ENCODE measurements at places on chromosomes 7 and 10. TPM values are rescaled to one million over a fixed set of nuclear protein-coding genes. Genes with fewer than 3 reads are reported as not detected.

DNA sequence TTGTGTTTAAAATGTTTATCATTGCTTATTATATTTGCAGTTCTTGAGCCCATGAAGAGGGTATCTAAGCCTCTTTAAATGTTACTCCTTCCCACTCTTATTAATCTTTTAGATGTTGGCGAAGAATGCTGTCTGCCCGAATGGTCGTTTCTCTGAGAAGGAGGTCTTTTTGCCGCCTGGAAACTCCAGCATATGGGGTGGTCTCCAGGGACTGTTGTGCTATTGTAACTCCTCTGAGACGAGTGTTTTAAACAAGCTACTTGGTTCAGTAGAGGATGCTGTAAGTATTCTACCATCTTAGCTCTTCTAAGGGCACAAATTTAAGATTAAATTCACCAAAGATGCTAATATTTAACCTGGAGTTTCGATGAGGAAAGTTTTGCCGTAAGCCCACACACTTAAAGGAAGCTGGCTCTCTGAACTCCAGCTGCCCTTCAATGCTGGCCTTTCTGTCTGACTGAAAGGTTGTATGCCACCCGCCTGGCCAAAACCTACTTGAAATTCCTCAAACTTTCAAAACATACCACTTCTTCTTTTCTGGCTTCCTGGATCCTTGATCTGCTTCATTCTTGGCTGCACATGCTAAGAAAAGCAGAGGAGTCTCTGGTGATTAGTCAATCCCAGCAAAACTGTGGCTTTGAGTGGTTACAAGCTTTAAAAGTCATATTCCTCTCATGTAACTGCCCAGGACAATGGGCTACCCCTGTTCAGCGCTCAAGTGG is 74.7 kb downstream of the ABCA13 start:
- DNase-seq = no peak

Gene FGFBP3
- total RNA-seq = 2.6 TPM

DNA sequence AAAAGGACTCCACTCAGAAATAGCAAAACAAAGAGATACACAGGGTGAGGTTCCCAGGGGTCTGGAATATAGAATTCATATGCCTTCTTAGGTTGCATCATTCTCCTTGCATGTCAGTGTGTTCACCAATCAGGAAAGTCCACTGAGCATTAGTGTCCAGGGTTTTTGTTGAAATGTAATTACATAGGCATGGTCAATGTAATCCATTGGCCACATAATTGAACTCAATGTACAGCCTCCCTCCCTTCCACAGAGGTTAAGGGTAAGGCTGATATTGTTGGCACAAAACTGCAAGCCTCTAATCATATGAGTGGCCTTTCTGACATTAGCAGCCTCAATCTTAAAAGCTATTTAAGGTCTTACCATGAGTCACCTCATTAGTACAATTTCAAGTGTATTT is 736.1 kb upstream of the VSTM2A start:
- no peak for DNase-seq

- DNase-seq = no peak
These were observed 19.1 kb downstream of the ADAM8 start for GRCh38 chr10:133257489-133258065.

DNA sequence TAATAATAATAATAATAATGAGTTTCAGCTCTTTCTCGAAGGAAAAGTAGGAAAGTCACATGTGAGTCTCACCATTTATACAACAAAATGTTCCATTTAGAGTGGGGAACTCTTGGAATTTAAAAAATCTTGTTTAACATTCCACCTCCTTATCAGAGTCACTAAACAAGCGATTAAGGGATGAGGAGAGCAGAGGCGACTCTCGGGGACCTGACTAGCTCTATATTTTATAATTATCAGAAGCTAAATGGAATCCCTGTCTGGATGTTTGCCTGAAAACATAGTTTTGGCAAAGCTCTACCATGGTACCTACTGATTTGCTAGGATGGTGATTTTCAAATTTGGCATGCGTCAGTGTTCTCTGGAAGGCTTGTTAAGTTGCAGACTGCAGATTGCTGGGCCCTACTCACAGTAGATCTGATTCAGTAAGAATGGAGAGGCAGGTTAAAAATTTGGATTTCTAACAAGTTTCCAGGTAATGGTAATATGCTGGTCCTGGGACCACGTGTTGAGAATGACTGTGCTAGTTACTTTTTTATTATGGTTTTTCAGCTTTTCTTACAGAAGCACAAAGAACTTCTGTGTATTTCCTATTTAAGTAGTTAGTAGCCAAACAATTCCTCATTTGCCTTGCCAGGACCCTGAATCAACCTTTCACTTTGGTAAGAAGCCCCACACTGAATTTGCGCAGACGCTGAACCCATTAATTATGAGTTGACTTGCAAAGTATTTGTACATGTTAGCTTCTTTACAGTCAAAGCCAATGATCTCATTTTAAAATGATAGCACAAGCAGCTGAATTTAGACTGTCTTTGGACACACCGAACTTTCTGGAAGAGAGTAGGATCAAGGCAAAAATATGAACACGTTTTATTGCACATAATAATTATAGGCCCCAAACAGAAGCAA is 39.5 kb downstream of the CPED1 start:
- no peak for DNase-seq

Gene KNDC1
- total RNA-seq = not detected

- DNase-seq = no peak
These were observed 86.4 kb downstream of the ADAM12 start for GRCh38 chr10:126301701-126302475.

DNA sequence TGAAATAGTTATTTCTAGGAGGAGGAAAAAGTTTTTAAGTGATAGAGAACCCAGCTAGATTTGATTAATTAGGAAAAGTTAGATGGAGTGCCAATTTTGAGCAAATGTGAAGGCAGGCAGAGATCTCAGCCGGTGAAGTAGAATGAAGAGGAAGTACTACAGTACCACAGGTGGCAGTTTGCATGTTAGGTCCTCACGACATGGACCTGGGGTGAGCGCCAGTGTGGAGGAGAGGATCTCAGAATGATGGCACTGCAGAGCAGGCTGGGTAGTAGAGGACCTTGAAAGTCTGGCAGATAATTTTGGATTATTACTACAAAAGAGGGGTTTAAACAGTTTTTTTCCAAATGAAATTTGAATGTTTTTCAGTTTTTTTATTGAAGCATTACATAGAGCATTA is 81.1 kb downstream of the GNAI1 start:
- no peak for DNase-seq

Gene PDE1C
- total RNA-seq = not detected

Gene OR2A1
- total RNA-seq = not detected

DNA sequence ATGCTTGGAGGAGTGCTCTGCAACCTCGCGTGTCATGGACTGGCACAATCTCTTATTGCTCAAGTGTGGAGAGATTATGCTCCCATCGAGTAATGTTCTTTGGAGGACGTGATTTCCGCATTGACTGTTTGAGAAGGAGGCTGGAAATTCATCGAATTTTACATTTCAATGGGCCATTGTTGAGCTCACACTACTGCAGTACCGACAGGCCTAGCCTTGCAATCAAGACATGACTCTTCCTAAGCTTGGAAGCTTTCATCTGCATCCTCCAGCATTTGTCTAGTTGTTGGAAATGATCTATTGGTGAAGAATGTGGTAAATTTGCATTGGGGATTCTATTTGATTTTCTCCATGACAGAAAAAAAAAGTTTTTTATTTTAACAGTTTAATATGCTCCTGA is 156.8 kb downstream of the FZD1 start:
- no peak for DNase-seq

Gene CALML5
- total RNA-seq = not detected

GRCh38 chr10:49081547-49082275 is 33.6 kb downstream of the VSTM4 start:
- DNase-seq = no peak

- no peak for DNase-seq
These were observed 65.8 kb downstream of the VIPR2 start for GRCh38 chr7:159078911-159079270.

DNA sequence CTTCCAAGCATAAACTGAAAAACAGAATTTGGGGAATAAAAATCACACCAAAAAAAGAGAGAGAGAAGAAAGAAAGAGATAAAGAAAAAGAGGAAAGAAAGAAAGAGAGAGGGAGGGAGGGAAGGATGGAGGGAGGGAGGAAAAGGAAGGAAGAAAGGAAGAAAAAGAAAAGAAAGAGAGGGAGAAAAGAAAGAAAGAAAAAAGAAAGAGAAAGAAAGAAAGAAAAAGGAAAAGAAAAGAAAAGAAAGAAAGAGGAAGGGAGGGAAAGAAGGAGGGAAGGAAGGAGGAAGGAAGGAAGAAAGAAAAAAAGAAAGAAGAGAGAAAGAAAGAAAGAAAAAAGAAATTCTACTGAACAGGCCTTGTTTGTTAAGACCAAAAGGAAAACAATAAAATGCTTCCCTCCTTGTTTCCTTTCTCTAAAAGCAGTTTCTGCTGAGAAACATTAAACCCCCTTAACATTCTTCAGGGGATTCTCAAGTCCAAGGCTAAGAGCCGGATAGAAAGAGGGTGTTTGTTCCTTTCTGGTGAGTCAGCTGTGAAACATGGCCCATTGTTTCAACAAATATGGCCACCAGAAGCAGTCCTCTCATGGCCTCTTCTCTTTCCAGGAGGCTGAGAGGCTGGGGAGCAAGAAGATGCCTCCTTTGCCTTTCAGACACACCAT is 46.9 kb upstream of the GPAM start:
- DNase-seq = no peak

Gene FAM20C
- 1.7 TPM for total RNA-seq

Gene MYL10
- not detected for total RNA-seq

Gene ZNF518A
- 10.6 TPM for total RNA-seq

Gene SKIDA1
- total RNA-seq = not detected

Gene ZFAND4
- 11.8 TPM for total RNA-seq

Gene LRRC18
- total RNA-seq = not detected

Gene ACSM6
- total RNA-seq = not detected

Gene SCART1
- 1.8 TPM for total RNA-seq

DNA sequence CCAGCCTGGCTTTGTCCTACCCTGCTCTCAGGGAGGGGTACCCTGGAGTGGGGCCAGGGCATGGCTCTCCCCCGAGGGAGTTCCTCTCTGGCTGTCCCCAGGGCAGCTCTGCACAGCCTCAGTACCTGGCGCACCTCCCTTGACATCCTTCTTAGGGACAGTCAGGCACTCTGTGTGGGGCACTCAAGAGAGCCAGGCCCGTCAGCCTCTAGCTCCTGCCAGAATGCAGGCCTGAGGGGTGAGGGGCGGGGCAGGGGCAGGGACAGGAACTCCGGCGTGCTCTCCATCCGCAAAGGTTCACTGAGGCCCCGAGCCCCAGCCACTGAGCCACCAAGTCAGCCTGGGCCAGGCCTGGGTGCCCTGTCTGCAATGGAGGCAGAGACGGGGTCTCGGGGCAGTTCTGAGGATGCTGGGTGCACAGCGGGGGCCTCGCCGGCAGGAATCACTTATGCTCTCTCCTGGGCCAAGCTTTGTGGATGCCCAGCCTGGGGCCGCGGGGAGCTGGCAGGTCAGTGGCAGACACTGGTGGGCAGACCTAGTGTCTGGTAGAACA is 10.1 kb downstream of the LIMK1 start:
- no peak for DNase-seq

Gene CCDC146
- 0.24 TPM for total RNA-seq

Gene ADAP1
- total RNA-seq = 79.6 TPM

- DNase-seq = no peak
These were observed 140.7 kb downstream of the PFKFB3 start for GRCh38 chr10:6343305-6344010.

- DNase-seq = no peak
These were observed 142.4 kb downstream of the ADCY1 start for GRCh38 chr7:45716380-45717203.

Gene BMPR1A
- total RNA-seq = 8.5 TPM

DNA sequence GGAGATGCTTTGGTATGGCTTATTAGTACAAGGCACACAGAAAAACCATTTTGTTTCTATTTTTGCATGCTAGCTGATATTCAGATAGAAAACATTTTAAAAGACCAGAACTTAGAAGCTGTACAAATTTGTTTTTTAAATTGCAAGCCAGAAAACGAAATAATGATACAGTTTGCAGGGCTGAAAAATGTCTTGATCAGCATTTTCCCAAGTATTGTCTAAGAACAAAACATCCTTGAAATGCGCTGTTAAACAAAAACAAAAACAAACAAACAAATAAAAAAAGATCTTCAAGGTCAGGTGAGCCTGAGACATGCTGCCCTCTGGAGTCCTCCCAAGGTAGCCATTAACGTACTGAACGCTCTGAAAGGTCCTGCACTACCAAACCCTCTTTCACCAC is 98.3 kb downstream of the VIM start:
- no peak for DNase-seq

DNA sequence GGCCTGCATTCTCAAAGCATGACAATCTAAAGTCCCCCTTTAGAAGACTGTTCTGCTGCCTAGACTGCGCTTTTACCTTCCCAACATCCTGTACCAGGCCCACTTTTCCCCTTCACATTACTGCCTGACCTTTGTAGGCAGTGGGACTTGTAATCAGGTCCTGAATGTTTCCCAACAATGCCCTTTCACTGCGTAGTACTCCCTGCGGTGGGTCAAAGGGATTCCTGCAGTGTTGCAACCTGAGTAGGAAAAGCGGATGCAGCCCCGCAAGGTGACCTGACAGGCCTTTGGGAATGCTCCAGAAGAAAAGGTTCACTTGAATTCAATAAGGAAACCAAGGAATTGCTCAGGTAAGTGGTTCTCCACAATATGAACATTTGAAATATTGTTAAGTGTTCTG is 4.9 kb upstream of the TCAF1 start:
- no peak for DNase-seq

DNA sequence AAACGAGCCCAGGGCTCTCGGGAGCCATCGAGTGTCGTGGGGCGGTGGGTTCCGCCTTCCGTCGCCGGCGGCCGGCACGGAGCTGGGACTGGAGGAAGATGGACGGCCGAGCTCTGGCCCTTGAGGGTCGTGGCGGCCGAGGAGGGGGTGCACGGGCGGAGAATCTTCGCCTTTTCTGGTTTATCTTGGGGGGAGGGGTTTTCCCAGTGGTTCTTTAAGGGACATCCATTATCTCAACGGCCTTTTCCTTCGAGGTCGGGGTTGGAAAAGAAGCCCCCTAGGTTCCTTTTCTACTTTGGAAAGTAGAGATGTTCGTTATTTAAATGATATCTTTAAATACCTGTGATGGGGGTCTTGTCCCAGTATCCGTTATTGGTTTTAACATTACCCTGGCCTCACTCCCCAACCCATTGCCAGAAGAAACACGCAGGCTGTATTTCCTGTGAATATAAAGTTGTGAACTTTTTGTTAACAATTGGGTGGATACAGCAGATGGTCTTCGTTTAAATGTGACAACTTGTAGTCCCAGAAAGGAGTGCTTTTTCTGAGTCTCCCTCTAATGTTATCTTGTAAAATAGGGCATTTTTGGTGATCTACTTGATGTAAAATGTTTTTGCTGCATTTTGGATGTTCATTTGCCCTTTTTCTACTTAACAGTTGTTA is 765 bp downstream of the CCAR1 start:
- no peak for DNase-seq

GRCh38 chr10:112732277-112732921 is 217.6 kb upstream of the TCF7L2 start:
- no peak for DNase-seq

Gene CALHM3
- not detected for total RNA-seq
